Fibroblast of lung (primary cell): ENCODE measurements at places on chromosomes 3 and 15. TPM values are rescaled to one million over a fixed set of nuclear protein-coding genes. Genes with fewer than 3 reads are reported as not detected.

- no peak overlapping the region for H3K4me3 ChIP-seq
- no peak overlapping the region for H3K27ac ChIP-seq
- no peaks in the 10 kb centered on the region for H3K4me1 ChIP-seq
- no peaks in the 10 kb centered on the region for H3K27me3 ChIP-seq
Observed at GRCh38 chr3:152558386-152558785, 276.5 kb upstream of the P2RY1 start.

DNA sequence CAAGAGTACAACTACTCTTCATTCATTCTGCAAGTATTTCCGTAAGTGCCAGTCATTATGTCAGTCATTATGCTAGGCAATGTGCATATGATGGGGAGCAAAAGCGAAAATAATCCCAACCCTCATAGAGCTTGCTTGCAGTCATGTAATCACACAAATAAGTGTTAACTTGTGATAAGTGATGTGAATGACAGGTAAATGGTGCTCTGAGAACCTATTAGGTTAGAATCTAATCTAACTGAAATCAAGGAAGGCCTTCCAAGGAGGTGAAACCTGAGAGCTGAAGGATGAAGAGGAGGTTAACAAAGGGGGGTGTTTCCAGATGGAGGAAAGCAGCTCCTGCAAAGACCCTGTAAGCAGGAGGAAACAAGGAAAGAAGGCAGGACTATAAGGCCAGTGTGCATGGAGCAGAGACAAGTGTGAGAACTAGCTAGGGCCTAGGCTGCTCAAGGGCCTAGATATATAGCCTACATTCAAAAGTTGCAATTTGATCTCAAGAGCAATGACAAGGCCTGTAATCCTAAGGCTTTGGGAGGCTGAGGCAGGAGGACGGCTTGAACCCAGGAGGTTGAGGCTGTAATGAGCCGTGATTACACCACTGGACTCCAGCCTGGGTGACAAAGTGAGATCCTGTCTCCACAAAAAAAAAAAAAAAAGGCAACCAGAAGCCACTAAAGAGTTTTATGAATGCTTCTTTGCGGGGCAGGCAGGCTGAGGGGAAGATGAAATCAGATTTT, 5.3 kb downstream of the PTPN9 start:
- peaks cover 4% of the 10 kb centered on the region for H3K4me1 ChIP-seq
- no peak overlapping the region for H3K4me3 ChIP-seq
- no peak for DNase-seq
- H3K27me3 ChIP-seq: no peaks in the 10 kb centered on the region
- H3K27ac ChIP-seq: no peak overlapping the region

DNA sequence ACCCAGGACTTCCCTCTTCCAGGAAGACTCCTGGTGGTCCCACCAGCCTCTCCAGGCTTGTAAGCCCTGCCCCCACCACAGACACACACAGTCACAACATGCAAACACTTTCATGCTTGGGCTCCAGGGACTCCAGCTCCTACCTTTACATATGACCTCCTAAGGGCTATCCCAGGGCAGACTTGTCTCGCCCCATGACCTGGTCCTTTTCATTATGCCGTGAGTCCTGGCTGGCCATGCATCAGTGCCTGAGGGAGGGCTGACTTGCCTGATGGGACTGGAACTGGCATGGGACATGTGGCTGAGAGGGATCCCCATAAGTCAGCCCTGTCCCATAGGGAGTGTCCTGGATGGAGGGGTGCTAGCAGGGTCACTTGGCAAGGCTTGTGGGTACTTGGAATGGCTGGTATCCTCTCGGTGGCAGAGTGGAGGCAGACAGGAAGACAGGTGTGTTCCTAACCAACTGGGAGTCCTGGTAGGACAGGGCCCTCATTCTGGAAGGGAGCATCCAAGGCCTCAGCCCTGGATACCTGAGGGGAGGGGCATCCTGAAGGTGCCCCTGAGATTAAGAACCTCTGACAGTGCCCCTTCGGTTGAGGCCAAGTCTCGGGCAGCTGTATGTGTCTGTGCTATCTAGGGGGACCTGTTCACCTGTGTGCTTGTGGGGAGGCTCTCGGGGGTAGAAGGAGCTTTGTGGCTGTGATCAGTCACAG, 540 bp upstream of the HHATL start:
- peaks cover 2% of the 10 kb centered on the region for H3K27me3 ChIP-seq
- no peaks in the 10 kb centered on the region for H3K36me3 ChIP-seq
- H3K4me1 ChIP-seq: no peaks in the 10 kb centered on the region
- DNase-seq: no peak
- no peak overlapping the region for H3K4me3 ChIP-seq

DNA sequence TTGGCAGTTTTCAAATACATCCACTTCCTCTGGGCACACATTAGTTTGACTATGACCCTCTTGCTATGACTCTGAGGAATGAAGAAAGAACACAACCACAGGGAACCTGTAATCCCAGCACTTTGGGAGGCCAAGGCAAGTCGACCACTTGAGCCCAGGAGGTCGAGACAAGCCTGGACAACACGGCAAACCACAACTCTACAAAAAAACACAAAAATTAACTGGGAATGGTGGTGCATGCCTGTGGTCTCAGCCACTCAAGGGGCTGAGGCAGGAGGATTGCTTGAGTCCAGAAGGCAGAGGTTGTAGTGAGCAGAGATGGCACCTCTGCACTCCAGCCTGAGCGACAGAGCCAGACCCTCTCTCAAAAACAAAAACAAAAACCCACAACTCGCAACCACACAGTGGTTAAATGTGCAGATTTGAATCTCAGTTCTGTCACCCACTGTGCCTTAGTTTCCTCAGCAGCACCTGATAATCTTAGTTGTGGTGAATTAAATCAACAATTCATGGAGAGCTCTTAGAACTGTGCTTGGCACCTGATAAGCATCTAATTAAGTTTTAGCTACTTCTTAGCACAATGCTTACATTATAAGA, 65.7 kb downstream of the MYLK start:
- DNase-seq: no peak
- peaks cover 38% of the 10 kb centered on the region for H3K4me1 ChIP-seq
- peaks cover 10% of the 10 kb centered on the region for H3K36me3 ChIP-seq
- no peaks in the 10 kb centered on the region for H3K27me3 ChIP-seq
- H3K4me3 ChIP-seq: no peak overlapping the region

DNA sequence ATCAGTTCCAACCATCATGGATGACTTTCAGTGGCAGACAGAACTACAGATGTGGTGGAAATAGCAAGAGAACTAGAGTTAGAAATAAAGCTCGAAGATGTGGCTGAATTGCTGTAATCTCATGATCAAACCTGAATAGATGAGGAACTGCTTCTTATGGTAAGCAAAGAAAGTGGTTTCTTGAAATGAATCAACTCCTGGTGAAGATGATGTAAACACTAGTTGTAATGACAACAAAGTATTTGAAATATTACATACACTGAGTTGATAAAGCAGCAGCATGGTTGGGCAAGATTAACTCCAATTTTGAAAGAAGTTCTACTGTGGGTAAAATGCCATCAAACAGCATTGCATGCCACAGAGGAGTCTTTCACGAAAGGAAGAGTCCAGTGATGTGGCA, 131.7 kb upstream of the FAM3D start:
- H3K4me1 ChIP-seq: no peaks in the 10 kb centered on the region
- no peak overlapping the region for H3K4me3 ChIP-seq
- no peaks in the 10 kb centered on the region for H3K27me3 ChIP-seq
- H3K27ac ChIP-seq: no peak overlapping the region
- no peak for DNase-seq

- H3K4me1 ChIP-seq: no peaks in the 10 kb centered on the region
- DNase-seq: no peak
- no peak overlapping the region for H3K4me3 ChIP-seq
- H3K27ac ChIP-seq: no peak overlapping the region
Observed at GRCh38 chr3:98612587-98612986, 19.2 kb upstream of the CPOX start.

GRCh38 chr3:101900736-101901135, 51.4 kb downstream of the NFKBIZ start:
- H3K4me1 ChIP-seq: peaks cover 5% of the 10 kb centered on the region
- no peaks in the 10 kb centered on the region for H3K27me3 ChIP-seq
- H3K4me3 ChIP-seq: no peak overlapping the region
- no peaks in the 10 kb centered on the region for H3K36me3 ChIP-seq
- DNase-seq: no peak

DNA sequence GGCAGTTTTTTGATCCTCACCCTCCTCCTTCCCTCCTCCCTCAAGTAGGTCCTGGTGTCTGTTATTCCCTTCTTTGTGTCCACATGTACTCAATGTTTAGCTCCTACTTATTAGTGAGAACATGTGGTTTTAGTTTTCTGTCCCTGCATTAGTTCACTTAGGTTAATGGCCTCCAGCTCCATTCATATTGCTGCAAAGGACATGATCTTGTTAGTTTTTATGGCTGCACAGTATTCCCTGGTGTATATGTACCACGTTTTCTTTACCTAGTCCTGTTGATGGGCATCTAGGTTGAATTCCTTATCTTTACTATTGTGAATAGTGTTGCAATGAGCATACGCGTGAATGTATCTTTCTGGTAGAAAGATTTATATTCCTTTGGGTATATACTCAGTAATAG, 61.7 kb upstream of the FGF7 start:
- no peak overlapping the region for H3K27ac ChIP-seq
- no peak overlapping the region for H3K4me3 ChIP-seq
- H3K36me3 ChIP-seq: no peaks in the 10 kb centered on the region
- no peaks in the 10 kb centered on the region for H3K4me1 ChIP-seq
- no peak for DNase-seq
- H3K27me3 ChIP-seq: no peaks in the 10 kb centered on the region

- H3K4me1 ChIP-seq: peaks cover 2% of the 10 kb centered on the region
- peak; percentile 6 for DNase-seq
- no peaks in the 10 kb centered on the region for H3K36me3 ChIP-seq
- peak overlapping the region; percentile 81 for H3K4me3 ChIP-seq
Observed at GRCh38 chr3:61250784-61251173, 473 bp downstream of the FHIT start.

- H3K4me1 ChIP-seq: no peaks in the 10 kb centered on the region
- H3K27me3 ChIP-seq: no peaks in the 10 kb centered on the region
- no peak for DNase-seq
- H3K27ac ChIP-seq: no peak overlapping the region
Observed at GRCh38 chr3:138469874-138470273, 35.5 kb downstream of the ESYT3 start.

DNA sequence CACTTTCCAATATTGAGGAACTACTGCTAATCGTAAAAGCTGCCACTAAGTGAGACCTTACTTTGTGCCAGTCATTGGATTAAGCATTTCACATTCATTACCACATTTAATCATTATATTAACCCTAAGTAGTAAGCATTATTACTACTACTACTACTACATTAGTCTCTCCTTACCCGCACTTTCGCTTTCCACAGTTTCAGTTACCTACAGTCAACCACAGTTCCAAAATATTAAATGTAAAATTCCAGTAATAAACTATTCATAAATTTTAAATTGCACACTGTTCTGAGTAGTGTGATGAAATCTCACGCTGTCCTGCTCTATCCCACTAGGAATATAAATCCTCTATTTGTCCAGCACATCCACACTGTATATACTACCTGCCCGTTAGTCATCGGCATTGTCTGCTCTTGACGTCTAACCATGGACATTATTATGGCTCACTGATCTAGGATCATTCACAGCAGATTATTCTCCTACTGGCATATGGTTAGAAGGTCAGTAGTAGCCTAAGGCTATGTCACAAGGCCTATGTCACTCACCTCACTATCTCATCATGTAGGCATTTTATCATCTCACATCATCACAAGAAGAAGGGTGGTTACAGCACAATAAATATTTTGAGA, 121.1 kb downstream of the GSK3B start:
- H3K4me1 ChIP-seq: no peaks in the 10 kb centered on the region
- no peaks in the 10 kb centered on the region for H3K36me3 ChIP-seq
- DNase-seq: no peak
- H3K4me3 ChIP-seq: no peak overlapping the region
- H3K27ac ChIP-seq: no peak overlapping the region
- H3K27me3 ChIP-seq: no peaks in the 10 kb centered on the region

GRCh38 chr3:80050826-80051601, 283.2 kb upstream of the ROBO1 start:
- no peaks in the 10 kb centered on the region for H3K36me3 ChIP-seq
- DNase-seq: no peak
- H3K27me3 ChIP-seq: no peaks in the 10 kb centered on the region
- no peaks in the 10 kb centered on the region for H3K4me1 ChIP-seq
- H3K4me3 ChIP-seq: no peak overlapping the region

GRCh38 chr3:119236756-119237155, 3.9 kb downstream of the B4GALT4 start:
- peaks cover 6% of the 10 kb centered on the region for H3K4me1 ChIP-seq
- no peak for DNase-seq
- no peaks in the 10 kb centered on the region for H3K27me3 ChIP-seq
- no peak overlapping the region for H3K4me3 ChIP-seq
- no peak overlapping the region for H3K27ac ChIP-seq

DNA sequence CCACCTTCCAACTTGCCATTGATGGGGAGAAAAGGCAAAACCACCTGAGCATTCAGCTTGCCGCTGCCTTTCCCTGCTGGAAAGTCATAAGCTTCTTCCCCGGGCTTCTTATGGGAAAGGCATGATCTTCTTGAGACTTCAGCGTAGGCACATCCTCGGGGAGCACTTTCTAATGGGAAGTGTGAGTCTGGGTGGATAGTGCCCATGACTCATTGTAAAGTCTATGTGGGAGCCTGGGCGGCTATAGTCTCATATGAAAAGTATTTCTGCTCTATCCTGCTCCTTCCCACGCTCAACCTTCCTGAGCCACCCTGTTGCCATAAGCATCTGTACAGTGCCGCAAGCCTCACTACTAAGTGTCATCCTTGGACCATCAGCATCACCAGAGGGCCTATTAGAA, 309.9 kb upstream of the THBS1 start:
- H3K4me3 ChIP-seq: no peak overlapping the region
- H3K27me3 ChIP-seq: no peaks in the 10 kb centered on the region
- peak overlapping the region; percentile 9 for H3K27ac ChIP-seq

Gene BMF
- total RNA-seq: 8.6 and 9.5 TPM in 2 replicates

Gene TMIE
- total RNA-seq: 0.51 and 2.0 TPM in 2 replicates

Gene LIPH
- under 0.01 TPM in 1 of 2 replicates, not detected in the other for total RNA-seq

Gene TAGLN3
- total RNA-seq: 0.33 and 0.51 TPM in 2 replicates

Gene SLC12A1
- not detected in 2 replicates for total RNA-seq

Gene RAB8B
- total RNA-seq: 111 and 184 TPM in 2 replicates

Gene ZNF385D
- total RNA-seq: 0.77 and 0.83 TPM in 2 replicates
